ENCODE measurements at places on chromosomes 16 and 17.
A peak's percentile ranks its signal among the peaks of the same experiment; 100 is the strongest.

GRCh38 chr17:45261577-45262515, at the start of gene SPATA32:
Gene SPATA32, minus strand, starts transcription at chr17:45262094. Its CDS starts 78 bp downstream, at chr17:45262016.
- DNase-seq, result peak; percentile 37

- DNase-seq, result peak; percentile 40
These were observed 924 bp downstream of the SMARCD2 start for GRCh38 chr17:63841350-63842172.

GRCh38 chr16:11632455-11632939, 35.8 kb upstream of the SNN start:
- DNase-seq, result peak; percentile 11

DNA sequence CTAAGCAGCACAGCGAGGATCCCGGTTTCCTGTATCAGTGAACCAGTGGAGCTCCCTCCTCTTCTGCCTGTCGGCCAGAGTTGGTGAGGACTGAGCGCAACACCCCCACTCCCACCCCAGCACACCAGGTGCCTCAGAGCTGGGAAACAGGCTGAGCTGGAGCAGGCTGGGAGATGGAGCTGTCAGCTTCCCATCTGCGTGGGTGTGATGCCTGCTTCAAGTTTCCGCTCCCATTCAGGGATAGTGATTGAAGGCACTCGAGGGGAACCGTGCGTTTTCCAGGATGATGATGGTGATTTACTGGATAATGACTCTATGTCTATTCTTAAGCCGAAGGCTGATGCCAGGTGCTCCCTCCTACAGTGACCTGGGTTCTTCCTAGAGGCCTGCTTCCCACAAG, 144.5 kb downstream of the TMEM132E start:
- no peak for DNase-seq

GRCh38 chr17:42720996-42721583, 23.8 kb downstream of the EZH1 start:
- peak; percentile 33 for DNase-seq

DNA sequence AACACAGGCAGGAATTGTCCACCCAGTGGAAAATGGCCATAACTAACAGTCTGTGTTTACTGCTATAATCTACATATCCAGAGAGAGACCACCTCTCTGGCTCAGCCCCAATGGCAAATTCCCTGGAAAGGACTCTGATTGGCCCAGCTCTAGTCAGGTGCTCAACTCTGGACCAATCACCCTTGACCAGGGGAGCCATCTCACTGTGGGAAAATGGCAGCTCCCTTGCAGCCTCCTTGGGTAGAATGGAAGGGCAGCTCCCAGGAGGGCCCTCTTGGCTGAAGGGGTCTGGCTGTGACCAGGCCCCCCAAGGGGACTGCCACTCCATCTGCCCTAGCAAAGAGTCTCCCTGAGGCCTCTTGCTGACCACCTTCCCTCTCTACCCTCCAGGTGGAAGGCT, 3.1 kb downstream of the ALOX15B start:
- DNase-seq, result no peak

GRCh38 chr17:40909755-40910154, 24.7 kb upstream of the KRT20 start:
- no peak for DNase-seq

- DNase-seq, result no peak
These were observed 7.5 kb downstream of the CFAP97D1 start for GRCh38 chr17:43787728-43788127.

DNA sequence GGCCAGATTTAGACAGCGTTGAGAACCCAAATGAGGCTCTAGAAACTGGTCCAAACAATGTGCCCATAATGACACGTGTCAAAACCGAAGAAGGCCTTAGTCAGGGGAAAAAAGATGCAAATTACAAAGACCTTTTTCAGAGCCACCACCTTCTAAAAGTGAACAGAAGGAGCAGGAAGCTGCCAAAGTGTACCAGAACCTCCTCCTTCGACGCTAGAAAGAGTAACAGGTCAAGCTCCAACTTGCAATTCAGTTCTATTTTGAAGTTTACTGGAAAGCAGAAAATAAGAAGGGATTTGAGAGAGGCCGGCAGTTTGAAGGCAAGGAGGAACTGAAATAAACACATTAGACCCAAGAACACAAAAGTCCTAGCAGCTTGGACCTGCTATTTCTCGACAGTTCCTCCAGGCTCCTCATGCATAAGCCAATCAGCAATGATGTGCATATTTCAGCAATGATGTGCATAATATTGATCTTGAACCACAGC, 61.8 kb downstream of the XYLT1 start:
- DNase-seq, result no peak

- DNase-seq, result peak; percentile 56
These were observed 712 bp downstream of the TMEM256 start for GRCh38 chr17:7403043-7403726.

DNA sequence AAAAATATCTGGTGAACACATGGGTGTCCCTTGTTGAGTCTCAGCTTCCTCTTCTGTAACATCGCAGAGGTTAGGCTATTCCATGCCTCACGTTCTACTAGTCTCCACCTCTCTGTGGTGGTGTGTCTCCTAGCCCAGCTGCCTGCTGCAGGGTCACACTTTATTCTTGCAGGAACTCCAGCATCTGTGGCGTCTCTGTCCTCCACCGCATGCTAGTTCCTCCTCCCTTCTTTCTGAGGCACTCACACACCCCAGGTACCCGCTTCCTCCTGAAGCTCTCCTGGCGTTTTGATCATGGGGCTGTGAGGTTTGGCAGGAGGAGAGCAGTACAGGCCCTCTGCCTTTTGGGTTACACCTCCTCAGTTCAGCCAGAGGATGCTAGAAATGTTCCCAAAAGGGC, 9.9 kb upstream of the TEX2 start:
- no peak for DNase-seq

DNA sequence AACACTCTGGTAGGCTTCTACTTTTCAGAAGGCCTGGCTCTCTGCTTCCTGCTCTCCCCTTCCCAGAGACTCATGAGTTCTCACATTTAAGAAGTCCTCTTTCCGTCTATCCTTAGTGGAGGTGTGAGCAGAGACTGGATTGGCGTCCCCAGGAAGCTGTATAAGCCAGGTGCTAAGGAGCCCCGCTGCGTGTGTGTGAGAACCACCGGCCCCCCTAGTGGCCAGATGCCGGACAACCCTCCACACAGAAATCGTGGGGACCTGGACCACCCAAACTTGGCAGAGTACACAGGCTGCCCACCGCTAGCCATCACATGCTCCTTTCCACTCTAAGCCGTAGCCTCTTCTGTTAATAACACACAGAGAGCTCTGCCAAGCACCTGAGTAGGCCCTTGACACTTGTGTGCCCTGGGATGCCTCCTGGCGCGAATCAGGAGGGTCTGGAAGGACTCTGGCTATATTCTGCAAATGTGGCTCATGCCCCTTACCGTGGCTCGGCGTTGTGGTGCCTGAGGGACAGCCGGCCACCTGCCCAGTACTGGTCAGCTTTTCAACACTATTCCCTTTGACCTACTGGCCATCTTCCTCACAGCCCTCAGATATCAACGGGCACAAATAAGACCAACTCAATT, 13.9 kb downstream of the CYB5D2 start:
- peak; percentile 20 for DNase-seq

DNA sequence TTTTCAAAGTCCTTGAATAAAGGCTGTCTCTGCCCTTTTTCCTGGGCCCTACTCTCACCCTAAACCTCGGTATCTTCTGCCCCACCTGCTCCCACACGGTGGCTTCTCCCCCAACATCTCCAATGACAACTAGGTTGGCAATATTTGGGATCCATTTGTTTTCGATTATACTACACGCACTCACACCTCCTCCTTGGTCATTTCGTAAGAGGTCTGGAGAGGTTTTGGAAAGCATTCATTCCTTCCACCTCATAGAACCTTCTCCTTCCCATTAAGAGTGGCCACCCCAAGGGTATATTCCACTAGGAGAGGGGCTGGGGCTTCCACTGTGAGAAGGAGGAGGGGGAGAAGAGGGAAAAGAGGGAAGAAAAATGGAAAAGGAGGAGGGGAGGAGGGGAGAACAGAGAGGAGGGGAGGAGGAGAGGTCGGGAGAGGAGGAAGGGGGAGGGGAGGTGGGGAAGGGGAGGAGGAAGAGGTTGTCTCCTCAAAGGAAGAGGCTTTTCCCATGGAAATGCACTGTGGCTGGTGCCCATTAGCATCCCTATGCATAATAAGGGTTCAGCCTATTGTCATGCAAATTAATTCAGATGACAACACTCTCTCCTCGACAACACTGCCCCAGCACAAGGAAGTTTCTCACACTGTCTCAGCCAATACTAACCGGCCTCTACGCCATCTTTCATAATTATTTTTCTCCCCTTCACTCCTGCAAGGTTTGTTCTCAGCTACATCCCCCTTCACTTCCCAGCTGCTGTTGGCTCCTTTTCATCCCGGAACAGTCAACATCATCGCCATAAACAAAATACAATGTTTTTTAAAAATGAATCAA, 30.0 kb downstream of the SOX9 start:
- DNase-seq, result no peak

DNA sequence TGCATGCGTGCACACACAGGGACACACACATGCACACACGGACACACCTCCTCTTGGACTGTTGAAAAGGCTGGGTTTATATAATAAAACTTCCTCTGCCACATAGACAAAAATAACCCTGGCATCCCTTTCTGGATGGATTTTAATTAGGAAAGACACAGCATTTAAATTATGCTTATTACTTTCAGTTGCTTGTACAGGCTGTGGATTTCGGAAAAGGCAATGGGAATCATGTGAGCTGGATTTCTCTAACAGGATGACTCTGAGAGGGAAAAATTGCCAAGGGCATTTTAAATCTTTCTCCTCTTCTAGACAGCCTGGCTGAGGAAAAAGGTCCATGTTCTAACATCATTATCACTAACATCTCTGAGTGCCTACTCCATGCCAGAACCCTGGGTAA, 75.9 kb downstream of the HLF start:
- DNase-seq, result no peak

- no peak for DNase-seq
These were observed 11.5 kb downstream of the OTOP3 start for GRCh38 chr17:74947041-74947754.

- DNase-seq, result no peak
These were observed 9.4 kb downstream of the HSPB9 start for GRCh38 chr17:42131981-42132432.

DNA sequence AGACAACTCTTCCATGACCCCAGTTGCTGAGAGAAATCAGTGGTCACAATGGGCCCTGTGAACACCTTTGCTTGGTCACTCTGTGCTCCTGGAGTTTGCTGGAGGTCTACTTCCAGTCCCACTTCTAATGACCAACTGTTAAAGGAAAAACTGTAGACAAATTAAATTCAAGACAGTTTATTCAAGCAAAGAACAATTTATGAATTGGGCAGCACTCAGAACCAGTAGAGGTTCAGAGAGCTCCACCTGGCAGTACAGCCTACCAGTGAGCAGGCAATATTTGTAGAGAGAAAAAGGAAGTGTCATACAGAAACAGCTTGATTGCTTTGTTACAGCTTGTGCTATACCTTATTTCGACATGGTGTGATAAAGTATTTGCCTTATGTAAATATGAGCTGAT, 116.5 kb downstream of the HS3ST3B1 start:
- no peak for DNase-seq

GRCh38 chr17:27904114-27904513, 10.9 kb upstream of the LYRM9 start:
- no peak for DNase-seq

DNA sequence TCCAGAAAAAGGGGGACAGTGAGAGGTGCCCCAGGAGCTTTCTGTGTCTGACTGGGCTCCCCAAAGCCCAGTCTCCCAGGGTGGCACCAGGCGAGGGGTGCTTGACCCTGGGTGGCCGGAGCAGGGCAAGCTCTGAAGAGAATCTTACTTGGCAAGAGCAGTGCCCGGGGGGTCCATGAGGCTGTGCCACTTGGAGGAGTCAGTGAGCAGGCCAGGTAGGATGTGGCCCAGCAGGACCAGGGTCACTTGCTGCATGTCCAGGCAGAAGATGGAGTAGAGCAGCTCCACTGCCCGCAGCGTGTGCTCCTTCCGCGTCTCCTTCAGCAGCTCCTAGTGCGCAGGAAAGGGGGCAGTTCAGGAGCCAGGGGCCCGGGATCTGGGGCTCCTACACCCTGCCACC, 7.3 kb downstream of the CSF3 start:
- DNase-seq, result no peak

DNA sequence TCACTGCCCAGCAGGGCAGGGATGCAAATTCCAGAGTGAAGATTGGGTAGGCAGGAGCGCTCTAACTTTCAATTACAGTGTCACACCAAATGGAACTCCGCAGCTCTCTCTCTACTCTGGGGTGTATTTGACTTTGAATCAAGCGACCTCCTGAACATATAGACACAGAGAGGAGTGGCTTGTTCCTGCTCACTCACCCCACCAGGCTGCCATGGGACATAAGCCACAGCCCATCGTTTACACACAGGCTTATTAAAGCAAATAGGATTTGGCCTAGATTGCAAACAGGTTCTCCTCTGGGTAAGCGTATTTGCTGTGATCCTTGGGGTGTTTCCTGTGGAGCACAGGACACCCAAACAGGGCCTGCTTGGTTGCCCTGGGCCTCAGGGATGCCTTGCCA, 281.6 kb upstream of the CCL2 start:
- DNase-seq, result no peak

All from endothelial cell (in vitro differentiated cells).